ENCODE measurements at places on chromosomes 6 and 20. TPM values are rescaled to one million over a fixed set of nuclear protein-coding genes. Genes with fewer than 3 reads are reported as not detected.

- no peak for DNase-seq
Observed at GRCh38 chr6:31157513-31158139, at the start of gene CCHCR1. TSS of gene CCHCR1 (minus strand) at chr6:31157802. CDS start at chr6:31157600, 202 bp downstream.

The NOX3 gene
- total RNA-seq = not detected

The TREML1 gene
- total RNA-seq = not detected

The GSTA5 gene
- not detected for total RNA-seq

DNA sequence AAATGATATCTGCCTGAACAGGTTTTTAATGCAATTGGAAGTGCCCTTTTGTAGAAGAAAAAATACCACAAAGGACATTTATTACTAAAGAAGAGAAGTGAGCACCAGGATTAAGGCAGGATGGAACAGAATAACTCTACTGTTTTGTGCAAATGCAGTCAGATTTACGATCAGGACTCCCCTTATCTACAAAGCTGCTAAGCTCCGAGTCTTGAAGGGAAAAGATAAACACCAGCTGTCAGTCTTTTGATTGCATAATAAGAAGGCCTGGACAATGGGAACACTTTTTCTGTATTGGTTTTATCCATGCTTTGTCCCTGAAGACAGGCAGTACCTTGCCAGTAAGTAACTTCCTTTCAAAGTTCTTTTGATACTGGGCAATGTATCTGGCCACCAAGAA, 797.9 kb upstream of the SLC35B3 start:
- no peak for DNase-seq

DNA sequence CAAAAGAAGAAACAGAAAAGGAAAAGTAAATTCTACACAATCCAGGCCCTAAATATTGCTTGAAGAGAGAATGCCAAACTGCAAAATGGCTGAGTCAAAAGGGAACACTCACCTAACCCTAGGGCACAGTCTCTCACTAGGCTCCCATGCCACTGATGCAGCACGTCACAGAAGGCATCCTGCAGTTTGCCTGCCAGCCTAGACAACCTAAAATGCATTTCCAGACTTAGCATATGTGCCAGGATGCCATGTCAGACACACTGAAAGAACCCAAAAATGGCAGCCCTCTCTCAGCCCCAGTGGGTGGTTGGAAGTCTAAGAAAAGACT, 10.6 kb upstream of the SIRPD start:
- no peak for DNase-seq

The FITM2 gene
- total RNA-seq = 4.3 TPM

- DNase-seq = no peak
Observed at GRCh38 chr20:13883425-13883824, 98.6 kb downstream of the NDUFAF5 start.

GRCh38 chr6:46323966-46324622, 153.3 kb upstream of the ENPP5 start:
- DNase-seq = peak; percentile 16

The FOXQ1 gene
- not detected for total RNA-seq

GRCh38 chr6:20564269-20564668, 30.0 kb downstream of the CDKAL1 start:
- peak; percentile 52 for DNase-seq

- no peak for DNase-seq
Observed at GRCh38 chr6:24933868-24934401, 1.8 kb downstream of the RIPOR2 start.

GRCh38 chr6:128241216-128241615, 279.2 kb downstream of the PTPRK start:
- DNase-seq = no peak

- peak; percentile 93 for DNase-seq
Observed at GRCh38 chr6:79813854-79814709, 133.3 kb downstream of the ELOVL4 start.

The C6orf15 gene
- total RNA-seq = not detected

The SIRPB1 gene
- 0.75 TPM for total RNA-seq

DNA sequence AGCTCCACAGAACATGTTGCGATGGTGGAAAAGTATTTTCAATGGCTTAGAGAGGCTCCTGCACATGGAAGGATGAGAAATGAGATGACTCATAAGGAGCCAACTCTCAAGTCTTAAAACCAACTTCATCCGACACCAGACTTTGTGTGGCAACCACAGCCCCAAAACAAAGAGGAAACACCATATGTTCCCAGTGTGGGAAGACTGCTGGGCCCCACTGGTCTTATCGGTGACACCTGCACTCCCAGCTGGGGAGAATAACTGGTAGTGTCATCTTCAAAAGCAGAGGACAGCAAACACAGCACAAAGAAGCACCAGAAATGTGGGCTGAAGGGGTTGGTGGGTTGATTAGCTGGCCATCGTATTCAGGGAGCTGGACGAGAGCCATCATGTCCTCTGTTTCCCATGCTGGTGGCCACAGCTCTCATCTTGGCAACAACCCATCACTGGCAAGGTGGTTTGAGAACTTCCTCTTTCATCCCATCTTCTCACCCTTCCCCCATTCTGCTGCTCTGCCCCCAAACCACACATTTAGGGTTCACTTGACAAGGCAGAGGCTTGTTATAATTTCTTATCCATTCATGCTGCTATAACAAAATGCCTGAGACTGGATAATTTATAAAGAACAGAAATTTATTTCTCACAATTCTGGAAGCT, 46.0 kb upstream of the TASP1 start:
- DNase-seq = no peak

The AIF1 gene
- total RNA-seq = 57.5 TPM

GRCh38 chr6:122790423-122791309, 1.6 kb downstream of the SMPDL3A start:
- peak; percentile 81 for DNase-seq

The RFX6 gene
- total RNA-seq = not detected

The CDSN gene
- not detected for total RNA-seq

The FKBP1C gene
- 1.7 TPM for total RNA-seq

GRCh38 chr6:152984513-152984872, 1.7 kb upstream of the FBXO5 start:
- peak; percentile 12 for DNase-seq

GRCh38 chr20:48728042-48728825, 99.6 kb downstream of the PREX1 start:
- peak; percentile 23 for DNase-seq

GRCh38 chr20:9262653-9263194, 193.8 kb downstream of the PLCB4 start:
- peak; percentile 36 for DNase-seq

DNA sequence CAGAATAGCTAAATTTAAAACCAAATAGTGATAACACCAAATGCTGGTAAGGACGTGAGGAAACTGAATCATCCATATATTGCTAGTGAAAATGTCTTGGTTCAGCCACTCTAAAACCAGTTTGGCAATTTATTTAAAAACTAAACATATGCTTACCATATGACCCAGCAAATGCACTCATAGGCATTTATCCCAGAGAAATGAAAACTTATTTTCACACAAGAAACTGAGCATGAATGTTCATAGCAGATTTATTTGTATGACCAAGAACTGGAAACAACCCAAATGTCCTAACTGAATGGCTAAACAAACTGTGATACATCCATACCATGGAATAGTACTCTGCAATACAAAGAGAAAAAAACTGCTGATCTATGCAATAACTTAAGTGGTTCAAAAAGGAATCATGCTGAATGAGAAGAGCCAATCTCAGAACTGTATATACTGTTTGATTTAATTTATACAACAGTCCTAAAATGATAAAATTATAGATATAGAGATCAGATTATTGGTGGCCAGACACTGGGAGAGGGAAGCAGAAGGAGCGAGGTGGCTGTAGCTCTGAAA, 115.6 kb upstream of the ADGRF1 start:
- DNase-seq = no peak

DNA sequence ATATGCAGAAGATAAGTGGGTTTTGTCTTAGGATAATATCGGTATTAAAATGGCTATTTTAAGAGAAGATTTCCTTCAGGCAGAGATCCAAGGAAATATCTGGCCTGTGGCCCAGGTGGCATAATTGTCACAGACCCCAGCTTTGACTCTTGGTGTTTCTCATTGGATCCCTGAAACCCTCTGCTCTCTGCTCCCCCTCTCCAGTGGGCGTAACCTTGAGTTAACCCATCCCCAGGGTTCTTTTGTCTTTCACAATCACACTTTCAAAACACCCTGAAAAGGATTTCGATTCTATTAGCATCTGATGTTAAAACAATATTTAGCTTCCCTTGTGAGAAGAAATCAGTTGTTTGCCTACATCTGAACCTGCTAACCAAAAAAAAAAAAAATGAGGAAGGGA, 7.2 kb downstream of the SSTR4 start:
- no peak for DNase-seq

GRCh38 chr6:75761489-75761888, 12.4 kb downstream of the MYO6 start:
- no peak for DNase-seq

The RCAN2 gene
- total RNA-seq = not detected

- no peak for DNase-seq
Observed at GRCh38 chr6:12196326-12196936, 93.7 kb upstream of the EDN1 start.

GRCh38 chr6:4671587-4672115, 104.6 kb upstream of the CDYL start:
- no peak for DNase-seq

The LTA gene
- total RNA-seq = not detected

The RARS2 gene
- 31.1 TPM for total RNA-seq

- DNase-seq = no peak
Observed at GRCh38 chr20:6165346-6165745, 42.5 kb upstream of the FERMT1 start.

Measured in G401 (cell line).